MM.1S (cell line): ENCODE measurements at places on chromosomes 11 and 22.
A peak's percentile ranks its signal among the peaks of the same experiment; 100 is the strongest.

GRCh38 chr11:78253797-78254196, 65.1 kb downstream of the USP35 start:
- DNase-seq: no peak

DNA sequence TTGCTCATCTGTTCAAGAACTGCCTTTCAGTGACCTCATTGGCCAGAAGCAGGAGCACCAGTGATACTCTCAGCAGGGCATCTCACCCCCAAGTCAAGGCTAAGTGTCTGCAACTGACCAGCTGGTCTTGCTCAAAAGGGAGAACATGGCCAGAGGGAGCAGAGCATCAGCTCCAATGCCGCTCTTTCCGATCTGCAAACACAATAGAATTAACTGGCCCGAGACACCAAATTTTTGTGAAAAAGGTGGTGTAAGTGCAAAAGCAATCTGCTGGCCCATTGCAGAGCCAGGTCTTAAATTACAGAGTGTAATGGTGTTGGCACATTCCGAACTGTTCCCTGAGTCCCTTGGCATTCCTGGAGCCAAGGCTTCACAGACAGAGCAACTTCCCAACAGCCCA, 97.0 kb downstream of the PKNOX2 start:
- no peak for DNase-seq

- DNase-seq: peak; percentile 99
These were observed 12.7 kb upstream of the TREH start for GRCh38 chr11:118691926-118692830.

DNA sequence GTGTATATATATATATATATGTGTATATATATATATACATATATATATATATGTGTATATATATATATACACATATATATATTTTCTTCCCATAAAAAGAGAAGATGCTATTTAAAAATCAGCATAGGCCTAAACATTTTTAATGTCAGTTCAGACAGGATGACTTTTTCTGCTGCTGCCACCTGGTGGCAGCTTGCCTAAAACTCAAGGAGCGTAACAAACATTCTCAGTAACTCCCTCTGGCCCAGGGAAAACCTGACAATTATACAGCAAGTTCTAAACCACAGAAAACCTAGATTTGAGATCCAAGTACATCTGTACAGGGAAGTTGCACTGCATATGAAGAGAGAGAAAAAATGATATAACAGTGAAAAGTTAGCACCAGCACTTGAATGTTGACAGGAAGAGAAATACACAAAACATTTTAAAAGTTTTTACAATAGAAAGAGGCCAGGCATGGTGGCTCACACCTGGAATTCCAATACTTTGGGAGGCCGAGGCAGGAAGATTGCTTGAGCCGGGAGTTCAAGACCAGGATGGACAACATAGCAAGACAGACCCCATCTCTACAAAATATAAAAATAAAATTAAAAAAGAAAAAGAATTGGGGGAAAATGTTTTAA, 16.6 kb downstream of the OR8A1 start:
- peak; percentile 53 for DNase-seq

- DNase-seq: no peak
These were observed 144.0 kb downstream of the FBXO7 start for GRCh38 chr22:32618441-32619140.

- no peak for DNase-seq
These were observed 22.8 kb downstream of the GRAP2 start for GRCh38 chr22:39923696-39924095.
